ENCODE measurements at places on chromosomes 2 and 18.

DNA sequence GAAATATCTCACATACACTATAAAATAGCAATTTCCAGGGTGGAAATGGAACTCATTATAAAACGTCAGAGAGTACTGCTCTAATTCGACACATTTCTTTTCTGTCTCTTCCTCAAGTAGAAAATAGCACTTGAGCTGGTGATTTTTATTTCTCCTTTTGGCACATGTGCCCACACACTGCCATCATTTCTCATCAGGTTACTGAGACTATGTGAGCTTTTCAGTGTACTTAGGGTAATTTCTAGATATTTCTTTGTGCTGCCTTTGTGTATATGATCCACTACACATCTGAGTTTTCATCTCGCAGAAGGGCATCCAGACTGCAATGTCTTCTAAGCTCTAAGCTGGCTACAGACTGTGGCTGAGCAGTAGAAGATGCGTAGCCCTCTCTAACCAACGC, 62.1 kb upstream of the PGAP1 start:
- no peak for DNase-seq

- DNase-seq: no peak
Measured at GRCh38 chr2:11155381-11156035, at the start of gene SLC66A3. Gene SLC66A3 (plus strand): TSS chr2:11155467. CDS start chr2:11155547, 80 bp downstream.

- DNase-seq: no peak
Measured at GRCh38 chr2:63522950-63523349, 65.3 kb downstream of the WDPCP start.

GRCh38 chr2:234199996-234200395, 149.5 kb downstream of the SPP2 start:
- DNase-seq: no peak

DNA sequence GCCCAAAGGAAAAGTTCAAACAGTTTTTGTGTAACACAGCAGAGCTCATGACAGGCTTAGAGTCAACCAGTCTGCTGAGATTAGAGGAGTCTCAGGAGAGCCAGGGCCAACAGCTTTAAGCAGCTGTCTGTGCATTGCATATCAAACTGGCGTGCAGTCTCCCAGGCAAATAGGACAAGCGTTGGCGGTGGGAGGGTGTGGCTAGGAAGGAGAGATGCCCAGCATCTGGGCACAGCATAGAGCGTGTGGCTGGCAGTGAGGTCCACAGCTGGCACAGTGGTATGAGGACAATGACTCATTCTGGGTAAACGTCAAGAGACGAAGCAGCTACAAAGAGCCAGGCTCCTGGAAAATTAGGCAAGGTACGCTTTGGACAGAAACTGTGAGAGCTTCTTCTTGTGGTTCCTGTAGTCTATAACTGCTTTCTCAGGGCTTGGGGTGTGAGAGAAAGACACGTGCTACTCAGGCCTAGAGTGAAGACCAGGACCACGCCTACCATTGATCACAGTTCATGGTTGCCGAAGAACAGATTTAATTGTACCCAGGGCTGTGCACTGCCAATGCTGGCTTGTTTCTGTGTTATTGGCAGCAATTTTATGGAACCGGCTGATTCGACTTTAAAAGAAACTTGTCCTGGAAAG, 14.8 kb downstream of the ZAP70 start:
- DNase-seq: no peak

GRCh38 chr2:72141881-72142451, 5.7 kb downstream of the CYP26B1 start:
- no peak for DNase-seq

Measured in T-helper 2 cell (primary cell).